ENCODE measurements at places on chromosomes 7 and 10.

- peaks cover 3% of the 10 kb centered on the region for H3K4me1 ChIP-seq
- no peaks in the 10 kb centered on the region for H3K27me3 ChIP-seq
- no peaks in the 10 kb centered on the region for H3K36me3 ChIP-seq
These were observed 5.8 kb downstream of the CFAP69 start for GRCh38 chr7:90250601-90251303.

- no peaks in the 10 kb centered on the region for H3K36me3 ChIP-seq
- H3K27ac ChIP-seq: no peak overlapping the region
- DNase-seq: peak; percentile 27
- H3K27me3 ChIP-seq: no peaks in the 10 kb centered on the region
These were observed 7.1 kb downstream of the FGFR2 start for GRCh38 chr10:121591186-121591585.

DNA sequence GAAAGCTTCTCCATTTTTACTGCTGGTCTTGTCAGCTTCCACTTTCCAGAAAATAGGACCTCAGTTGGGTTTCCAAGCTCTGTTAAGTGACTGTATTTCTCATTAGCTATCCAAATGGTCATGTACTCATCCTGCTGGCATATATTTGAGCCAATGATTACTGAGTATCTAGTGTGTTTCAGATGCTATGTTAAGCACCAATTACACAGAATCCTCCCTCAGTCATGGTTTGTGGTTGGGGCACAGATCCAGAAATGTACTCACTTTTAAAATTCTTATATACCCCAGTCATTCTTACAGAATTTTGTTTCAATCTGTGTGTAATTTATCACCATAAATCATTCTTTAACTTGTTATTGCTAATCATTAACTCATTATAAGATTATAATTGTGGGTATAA lies 362.3 kb upstream of the MTPN start:
- no peaks in the 10 kb centered on the region for H3K4me1 ChIP-seq
- no peak overlapping the region for H3K27ac ChIP-seq
- no peak overlapping the region for H3K4me3 ChIP-seq
- H3K27me3 ChIP-seq: no peaks in the 10 kb centered on the region

DNA sequence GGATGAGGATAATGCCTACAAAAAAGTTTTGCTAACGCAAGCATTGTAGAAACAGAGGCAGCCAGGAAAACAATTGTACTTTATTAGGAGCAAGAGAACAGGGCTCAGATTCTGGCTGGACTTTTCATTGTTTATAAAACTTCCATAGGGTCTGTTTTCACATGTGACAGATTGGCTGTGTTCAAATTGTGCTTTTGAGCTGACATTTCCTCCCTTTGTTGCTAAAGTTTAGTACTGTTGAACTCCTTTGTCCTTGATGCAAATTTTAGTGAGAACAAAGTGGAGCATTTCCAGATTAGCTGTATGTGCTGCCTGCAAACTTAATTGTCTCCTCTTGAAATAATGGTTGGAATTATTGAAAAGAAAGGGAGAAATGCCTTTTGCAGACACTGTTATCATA lies 221.0 kb upstream of the FZD1 start:
- DNase-seq: no peak
- H3K4me3 ChIP-seq: no peak overlapping the region
- H3K4me1 ChIP-seq: peaks cover 12% of the 10 kb centered on the region
- no peak overlapping the region for H3K27ac ChIP-seq
- H3K27me3 ChIP-seq: no peaks in the 10 kb centered on the region

DNA sequence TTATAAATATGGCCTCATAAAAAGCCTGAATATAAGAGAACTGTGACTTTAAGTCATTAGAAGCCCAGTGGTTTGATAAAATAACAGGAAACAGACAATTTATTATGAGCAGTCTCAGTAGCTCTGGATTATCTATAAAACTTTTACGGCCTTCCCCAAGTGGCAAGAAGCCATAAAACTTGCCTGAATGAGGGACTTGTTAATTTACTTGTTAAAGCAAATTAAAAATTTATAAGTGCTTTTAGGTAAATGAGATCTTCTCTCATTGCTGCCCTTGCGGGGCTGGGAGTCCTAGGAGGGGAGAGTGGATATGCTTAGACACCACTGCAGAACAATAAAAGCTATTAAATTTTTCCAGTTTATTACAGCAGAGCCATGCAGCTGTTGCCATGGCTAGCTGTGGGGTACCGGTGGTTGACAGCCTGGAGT lies 499.9 kb downstream of the AUTS2 start:
- H3K4me1 ChIP-seq: peaks cover 2% of the 10 kb centered on the region
- no peak overlapping the region for H3K4me3 ChIP-seq
- H3K27ac ChIP-seq: no peak overlapping the region
- DNase-seq: no peak

- no peak overlapping the region for H3K27ac ChIP-seq
- H3K4me1 ChIP-seq: no peaks in the 10 kb centered on the region
- H3K27me3 ChIP-seq: no peaks in the 10 kb centered on the region
- no peak overlapping the region for H3K4me3 ChIP-seq
These were observed 875.5 kb downstream of the NRG3 start for GRCh38 chr10:82750538-82750937.

DNA sequence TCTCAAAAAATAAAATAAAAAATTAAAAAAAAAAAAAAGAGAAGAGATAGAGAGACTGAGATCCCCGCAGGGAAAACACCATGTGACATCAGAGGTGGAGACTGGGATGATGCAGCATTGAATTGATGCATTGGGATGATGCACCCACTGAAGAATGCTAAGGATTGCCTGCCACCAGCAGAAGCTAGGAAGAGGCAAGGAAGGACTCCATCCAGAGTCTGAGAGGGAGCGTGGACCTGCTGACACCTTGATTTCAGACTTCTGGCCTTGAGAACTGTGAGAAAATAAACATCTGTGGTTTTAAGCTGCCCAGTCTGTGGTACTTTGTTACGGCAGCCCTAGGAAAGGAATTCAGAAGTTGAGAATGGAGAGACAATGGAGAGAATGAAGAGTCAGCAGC lies 89.8 kb upstream of the PRPS1L1 start:
- no peak for DNase-seq
- no peak overlapping the region for H3K27ac ChIP-seq
- no peak overlapping the region for H3K4me3 ChIP-seq
- no peaks in the 10 kb centered on the region for H3K36me3 ChIP-seq
- H3K4me1 ChIP-seq: no peaks in the 10 kb centered on the region
- H3K27me3 ChIP-seq: no peaks in the 10 kb centered on the region

- H3K27ac ChIP-seq: no peak overlapping the region
- no peaks in the 10 kb centered on the region for H3K4me1 ChIP-seq
- no peaks in the 10 kb centered on the region for H3K36me3 ChIP-seq
- no peaks in the 10 kb centered on the region for H3K27me3 ChIP-seq
These were observed 53.1 kb upstream of the RSU1 start for GRCh38 chr10:16870331-16870730.

- H3K36me3 ChIP-seq: no peaks in the 10 kb centered on the region
- DNase-seq: no peak
- no peak overlapping the region for H3K4me3 ChIP-seq
- H3K27ac ChIP-seq: no peak overlapping the region
- H3K27me3 ChIP-seq: no peaks in the 10 kb centered on the region
These were observed 126.9 kb downstream of the VIPR2 start for GRCh38 chr7:159017741-159018140.

DNA sequence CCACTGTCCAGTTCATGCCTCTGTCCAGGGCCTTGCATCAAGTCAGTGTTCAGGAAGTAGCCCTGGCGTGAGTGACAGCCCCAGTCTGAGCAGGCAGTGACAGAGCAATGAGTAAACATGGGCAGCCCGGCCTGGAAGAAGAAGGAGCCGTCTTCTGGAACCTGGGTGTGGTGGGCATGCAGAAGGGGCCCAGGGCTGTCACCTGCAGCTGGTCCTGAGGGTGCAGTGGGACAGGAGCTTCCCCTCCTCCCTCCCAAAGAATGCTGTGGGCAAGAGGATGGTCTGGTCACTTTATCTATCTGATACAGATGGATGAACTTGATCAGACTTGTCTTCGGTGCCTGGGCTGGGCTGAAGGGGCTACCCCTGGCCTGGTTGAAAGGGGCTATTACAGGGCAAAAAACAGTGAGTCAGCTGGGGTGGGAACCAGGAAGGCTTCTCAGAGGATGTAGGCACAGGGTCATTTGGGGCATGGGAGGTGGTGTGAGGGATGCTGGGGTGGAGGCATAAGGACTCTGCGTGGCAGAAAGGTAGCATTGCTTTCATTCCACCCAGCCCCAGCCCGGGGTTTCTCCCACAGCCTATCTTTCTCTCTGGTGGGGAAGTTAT lies 42.7 kb upstream of the PPIF start:
- H3K27ac ChIP-seq: no peak overlapping the region
- no peak for DNase-seq
- H3K36me3 ChIP-seq: no peaks in the 10 kb centered on the region
- no peaks in the 10 kb centered on the region for H3K27me3 ChIP-seq

GRCh38 chr7:102106625-102107024 lies 180.0 kb upstream of the SH2B2 start:
- no peak for DNase-seq
- H3K4me3 ChIP-seq: no peak overlapping the region
- peaks cover 1% of the 10 kb centered on the region for H3K4me1 ChIP-seq
- H3K36me3 ChIP-seq: no peaks in the 10 kb centered on the region

GRCh38 chr7:27961255-27961654 lies 219.3 kb downstream of the JAZF1 start:
- H3K36me3 ChIP-seq: no peaks in the 10 kb centered on the region
- H3K27me3 ChIP-seq: no peaks in the 10 kb centered on the region
- H3K27ac ChIP-seq: no peak overlapping the region
- H3K4me1 ChIP-seq: no peaks in the 10 kb centered on the region

GRCh38 chr10:69807696-69808095 lies 6.0 kb downstream of the COL13A1 start:
- no peak overlapping the region for H3K27ac ChIP-seq
- no peak for DNase-seq
- H3K4me3 ChIP-seq: no peak overlapping the region
- no peaks in the 10 kb centered on the region for H3K27me3 ChIP-seq
- H3K36me3 ChIP-seq: no peaks in the 10 kb centered on the region
- H3K4me1 ChIP-seq: peaks cover 1% of the 10 kb centered on the region

All from ovary (tissue), 10 donors.